Vagina (tissue), 2 donors: ENCODE measurements at places on chromosomes 6 and 20. TPM values are rescaled to one million over a fixed set of nuclear protein-coding genes. Genes with fewer than 3 reads are reported as not detected.

The ACOT13 gene
- total RNA-seq: 4.4 TPM

DNA sequence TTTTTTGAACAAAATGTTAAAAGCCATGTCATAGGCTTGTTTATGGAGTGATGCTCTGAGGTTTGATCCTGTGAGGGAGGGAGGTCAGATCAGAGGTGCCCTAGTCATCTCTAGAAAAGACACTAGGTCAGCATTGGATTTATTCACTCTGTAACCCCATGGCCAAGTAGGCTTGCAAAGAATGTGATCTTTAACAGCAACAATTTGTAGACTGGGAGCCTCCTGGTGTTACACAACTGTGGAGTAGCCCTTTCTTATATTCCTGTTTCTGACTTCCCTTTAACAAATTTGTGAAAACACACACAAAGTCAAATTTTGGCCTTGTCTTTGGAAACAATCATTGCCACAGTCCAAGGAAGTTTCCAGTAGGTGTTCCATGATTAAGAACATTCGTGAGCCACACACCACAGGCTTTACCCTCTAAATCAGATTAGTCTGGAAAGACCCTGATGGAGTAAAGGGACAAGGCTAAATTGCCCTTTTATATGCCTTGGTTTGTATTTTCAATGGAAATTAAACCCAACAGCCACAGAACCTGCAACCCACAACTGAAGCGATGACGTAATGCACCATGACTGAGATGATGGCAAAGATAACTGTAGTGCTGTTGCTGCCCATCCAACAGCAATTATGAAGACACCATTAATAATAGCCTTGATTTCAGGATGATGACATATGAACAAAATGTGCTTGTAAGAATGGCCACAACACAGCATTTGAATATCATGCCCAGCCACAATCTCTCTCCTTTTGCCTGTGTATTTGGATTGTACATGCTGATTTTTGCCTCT lies 22.1 kb downstream of the SCP2D1 start:
- no peak for DNase-seq
- no peaks in the 10 kb centered on the region for H3K27me3 ChIP-seq
- H3K36me3 ChIP-seq: no peaks in the 10 kb centered on the region

DNA sequence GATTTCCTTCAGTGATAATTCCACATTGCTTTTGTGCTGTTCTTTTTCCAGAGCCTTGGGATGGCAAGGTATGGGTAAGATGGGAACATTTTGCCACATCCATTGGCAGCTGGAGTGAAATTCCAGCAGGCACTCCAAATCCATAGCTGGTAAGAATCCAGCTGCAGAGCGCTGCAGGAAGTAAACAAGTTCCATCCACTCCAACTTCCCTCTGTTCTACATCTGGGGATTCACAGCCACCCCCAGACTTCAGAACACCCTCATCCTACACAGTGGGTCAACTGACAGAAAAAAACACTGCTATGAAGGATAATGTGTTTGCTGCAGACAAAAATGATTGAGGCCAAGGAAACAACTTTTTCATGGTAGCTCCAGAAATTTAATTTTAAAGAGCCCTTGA lies 747.8 kb downstream of the MAFB start:
- no peak overlapping the region for H3K4me3 ChIP-seq
- no peak for DNase-seq
- H3K27me3 ChIP-seq: no peaks in the 10 kb centered on the region
- no peak overlapping the region for H3K27ac ChIP-seq
- H3K4me1 ChIP-seq: peaks cover 9% of the 10 kb centered on the region

- no peak for DNase-seq
- no peaks in the 10 kb centered on the region for H3K27me3 ChIP-seq
- H3K36me3 ChIP-seq: no peaks in the 10 kb centered on the region
- H3K27ac ChIP-seq: no peak overlapping the region
These were observed 103.5 kb downstream of the ATXN1 start for GRCh38 chr6:16657768-16658167.

- DNase-seq: no peak
- H3K4me3 ChIP-seq: no peak overlapping the region
- no peaks in the 10 kb centered on the region for H3K27me3 ChIP-seq
- no peak overlapping the region for H3K27ac ChIP-seq
- H3K4me1 ChIP-seq: peaks cover 7% of the 10 kb centered on the region
These were observed 14.2 kb upstream of the LPA start for GRCh38 chr6:160678230-160678629.

DNA sequence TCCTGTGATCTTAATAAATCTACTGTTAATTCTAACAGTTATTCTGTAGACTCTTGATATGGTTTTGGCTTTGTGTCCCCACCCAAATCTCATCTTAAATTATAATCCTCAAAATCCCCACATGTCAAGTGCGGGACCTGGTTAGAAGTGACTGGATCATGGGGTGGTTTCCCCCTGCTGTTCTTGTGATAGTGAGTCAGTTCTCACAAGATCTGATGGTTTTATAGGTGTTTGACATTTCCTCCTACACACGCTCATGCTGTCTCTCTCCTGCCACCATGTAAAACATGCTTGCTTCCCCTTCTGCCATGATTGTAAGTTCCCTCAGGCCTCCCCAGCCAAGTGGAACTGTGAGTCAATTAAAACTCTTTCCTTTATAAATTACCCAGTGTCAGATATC lies 10.5 kb upstream of the EPB41L2 start:
- no peaks in the 10 kb centered on the region for H3K27me3 ChIP-seq
- no peak for DNase-seq
- H3K4me3 ChIP-seq: no peak overlapping the region
- no peaks in the 10 kb centered on the region for H3K4me1 ChIP-seq
- no peaks in the 10 kb centered on the region for H3K36me3 ChIP-seq

DNA sequence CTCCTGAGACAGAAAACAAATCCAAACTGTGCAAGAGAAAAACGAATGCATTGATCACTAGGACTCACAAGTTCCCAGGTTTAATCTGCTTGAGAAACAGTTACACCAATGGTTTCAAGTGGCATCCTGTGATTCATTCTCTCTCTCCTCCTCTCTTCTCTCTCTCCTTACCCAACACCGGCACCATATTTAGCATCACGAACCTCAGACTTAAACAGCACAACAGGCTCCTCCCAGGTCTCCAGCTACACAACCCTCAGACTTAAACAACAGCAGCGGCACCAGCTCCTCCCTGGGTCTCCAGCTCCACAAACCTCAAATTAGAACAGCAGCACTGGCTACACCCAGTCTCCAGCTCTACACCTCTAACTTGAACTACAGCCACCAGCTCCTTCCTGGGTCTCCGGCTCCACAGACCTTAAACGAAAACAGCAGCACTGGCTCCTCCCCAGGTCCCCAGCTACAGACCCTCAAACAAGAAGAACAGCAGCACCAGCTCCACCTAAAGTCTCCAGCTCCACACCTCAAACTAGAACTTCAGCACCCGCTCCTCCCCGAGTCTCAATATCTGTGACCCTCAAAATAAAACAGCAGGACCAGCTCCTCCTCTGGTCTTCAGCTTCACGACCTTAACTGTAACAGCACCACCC lies 355.9 kb downstream of the PREX1 start:
- no peak overlapping the region for H3K27ac ChIP-seq
- H3K27me3 ChIP-seq: no peaks in the 10 kb centered on the region
- DNase-seq: no peak
- H3K4me1 ChIP-seq: no peaks in the 10 kb centered on the region
- H3K36me3 ChIP-seq: no peaks in the 10 kb centered on the region

DNA sequence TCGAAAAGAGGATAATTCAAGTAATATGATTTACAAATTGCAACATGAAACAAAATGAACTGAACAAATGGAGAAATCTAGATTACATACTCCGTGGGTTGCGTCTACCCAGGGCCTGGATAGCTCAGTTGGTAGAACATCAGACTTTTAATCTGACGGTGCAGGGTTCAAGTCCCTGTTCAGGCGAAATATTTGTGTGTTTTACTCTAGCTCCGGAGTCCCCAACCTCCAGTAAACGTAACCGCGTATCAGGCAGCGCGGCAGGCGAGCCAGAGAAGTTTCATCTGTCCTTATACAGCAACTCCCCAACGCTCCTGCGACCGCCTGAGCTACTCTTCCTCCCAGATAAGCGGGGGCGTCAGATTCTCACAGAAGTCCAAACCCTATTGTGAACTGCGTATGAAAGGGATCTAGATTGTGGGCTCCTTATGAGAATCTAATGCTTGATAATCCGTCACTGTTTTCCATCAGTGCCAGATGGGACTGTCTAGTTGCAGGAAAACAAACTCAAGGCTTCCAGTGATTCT lies 176.1 kb downstream of the TRIM27 start:
- H3K27ac ChIP-seq: no peak overlapping the region
- no peaks in the 10 kb centered on the region for H3K4me1 ChIP-seq
- no peaks in the 10 kb centered on the region for H3K27me3 ChIP-seq

The HLA-DOA gene
- 30.2 TPM for total RNA-seq

- H3K27ac ChIP-seq: no peak overlapping the region
- no peak overlapping the region for H3K4me3 ChIP-seq
- no peaks in the 10 kb centered on the region for H3K4me1 ChIP-seq
- no peaks in the 10 kb centered on the region for H3K27me3 ChIP-seq
These were observed 93.8 kb upstream of the CD93 start for GRCh38 chr20:23179766-23180403.

The C6orf52 gene
- total RNA-seq: not detected

The IFNGR1 gene
- 76.6 TPM for total RNA-seq

DNA sequence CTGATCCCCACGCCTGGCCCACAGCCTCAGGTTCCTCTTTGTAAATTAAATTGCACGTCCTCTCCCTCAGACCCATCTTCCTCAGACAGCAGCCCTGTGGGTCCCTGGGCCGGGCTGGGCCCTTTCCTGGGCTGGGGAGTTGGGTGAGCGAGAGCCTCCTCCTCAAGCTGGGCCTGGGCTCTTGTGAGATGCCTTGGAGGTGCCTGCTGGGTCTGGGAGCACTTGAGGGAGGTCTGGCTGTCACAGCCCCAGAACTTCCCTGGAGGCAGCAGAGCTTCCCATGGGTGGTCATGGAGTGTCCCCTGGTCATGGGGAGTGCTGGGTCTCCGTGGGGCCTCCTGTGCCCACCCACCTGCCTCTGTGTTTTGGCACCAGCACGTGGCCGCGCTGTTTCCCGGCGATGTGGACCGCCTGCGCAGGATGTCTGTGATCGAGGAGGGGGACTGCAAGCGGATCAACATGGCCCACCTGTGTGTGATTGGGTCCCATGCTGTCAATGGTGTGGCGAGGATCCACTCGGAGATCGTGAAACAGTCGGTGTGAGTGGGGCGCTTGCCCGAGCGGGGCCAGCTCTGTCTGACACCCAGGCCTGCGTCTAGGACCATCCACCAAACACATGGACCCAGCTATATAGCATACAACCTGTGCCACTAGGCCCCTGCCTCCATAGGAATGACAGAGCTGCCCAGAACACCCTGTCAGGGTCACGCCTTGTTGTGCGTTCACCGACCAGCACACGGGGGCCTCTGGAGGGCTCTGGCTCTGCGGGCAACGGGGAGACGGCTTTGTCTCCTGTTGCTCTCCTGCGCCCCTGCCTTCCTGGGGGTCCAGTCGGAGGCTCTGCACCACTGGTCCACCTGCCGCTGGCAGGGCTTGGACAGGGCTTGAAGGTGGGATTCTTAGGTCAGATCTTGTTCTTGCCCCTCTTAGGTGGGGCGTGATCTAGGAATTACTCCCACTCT lies 33.0 kb downstream of the PYGB start:
- no peaks in the 10 kb centered on the region for H3K27me3 ChIP-seq
- no peak overlapping the region for H3K27ac ChIP-seq
- H3K36me3 ChIP-seq: peaks cover 91% of the 10 kb centered on the region
- no peak overlapping the region for H3K4me3 ChIP-seq

- H3K27ac ChIP-seq: peak overlapping the region; percentile 80
- H3K4me3 ChIP-seq: no peak overlapping the region
- DNase-seq: no peak
- no peaks in the 10 kb centered on the region for H3K27me3 ChIP-seq
- H3K36me3 ChIP-seq: no peaks in the 10 kb centered on the region
These were observed 118.0 kb downstream of the DLL1 start for GRCh38 chr6:170172825-170173256.

- no peak overlapping the region for H3K27ac ChIP-seq
- H3K4me1 ChIP-seq: peaks cover 2% of the 10 kb centered on the region
- no peak for DNase-seq
- no peak overlapping the region for H3K4me3 ChIP-seq
These were observed 67.9 kb upstream of the CLDN20 start for GRCh38 chr6:155195903-155196302.

DNA sequence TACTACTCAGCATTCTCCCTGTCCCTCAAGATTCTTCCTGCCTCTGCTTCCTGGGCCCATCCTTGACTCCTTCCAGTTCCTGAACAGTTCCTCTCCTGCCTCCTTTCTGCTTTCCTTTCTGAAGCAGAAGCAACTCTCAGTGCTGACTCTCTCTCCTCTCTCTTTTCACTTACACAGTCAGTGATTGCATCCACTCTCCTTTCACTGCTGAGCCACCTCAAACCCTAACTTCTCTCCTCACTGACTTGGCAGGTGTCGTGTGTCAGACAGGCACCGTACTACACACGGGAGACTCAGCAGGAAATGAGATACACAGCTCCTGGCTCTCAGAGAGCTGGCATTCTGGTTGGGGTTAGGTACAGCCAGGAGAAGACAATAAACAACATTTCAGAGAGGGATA lies 5.6 kb downstream of the ABHD16A start:
- H3K27me3 ChIP-seq: no peaks in the 10 kb centered on the region
- no peaks in the 10 kb centered on the region for H3K36me3 ChIP-seq
- H3K4me1 ChIP-seq: peaks cover 23% of the 10 kb centered on the region
- H3K27ac ChIP-seq: no peak overlapping the region

The HRH3 gene
- total RNA-seq: not detected

GRCh38 chr20:56587307-56588041 lies 41.6 kb upstream of the TFAP2C start:
- no peaks in the 10 kb centered on the region for H3K36me3 ChIP-seq
- no peaks in the 10 kb centered on the region for H3K4me1 ChIP-seq
- DNase-seq: no peak
- H3K27ac ChIP-seq: no peak overlapping the region
- no peak overlapping the region for H3K4me3 ChIP-seq

The TNXB gene
- 207 TPM for total RNA-seq

DNA sequence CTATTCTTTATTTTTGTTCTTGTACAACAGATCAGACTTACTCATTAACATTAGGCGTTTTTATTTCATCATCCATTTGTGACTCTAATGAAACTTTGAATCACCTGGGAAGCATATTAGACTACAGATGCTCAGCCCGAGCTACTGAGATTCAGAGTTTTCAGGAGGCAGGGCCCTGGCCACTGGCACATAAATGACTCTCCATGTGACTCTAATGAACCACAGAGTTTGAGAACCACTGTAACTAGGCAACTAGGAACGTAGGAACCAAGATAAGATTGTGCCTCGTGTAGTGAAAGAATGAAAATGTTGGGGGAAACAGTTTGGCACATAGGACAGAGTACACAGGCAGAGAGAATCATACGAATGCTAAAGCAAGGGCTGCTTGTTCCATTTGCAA lies 405.9 kb upstream of the BTBD3 start:
- no peaks in the 10 kb centered on the region for H3K27me3 ChIP-seq
- no peaks in the 10 kb centered on the region for H3K4me1 ChIP-seq
- DNase-seq: no peak
- no peak overlapping the region for H3K4me3 ChIP-seq
- H3K27ac ChIP-seq: no peak overlapping the region
- H3K36me3 ChIP-seq: no peaks in the 10 kb centered on the region

DNA sequence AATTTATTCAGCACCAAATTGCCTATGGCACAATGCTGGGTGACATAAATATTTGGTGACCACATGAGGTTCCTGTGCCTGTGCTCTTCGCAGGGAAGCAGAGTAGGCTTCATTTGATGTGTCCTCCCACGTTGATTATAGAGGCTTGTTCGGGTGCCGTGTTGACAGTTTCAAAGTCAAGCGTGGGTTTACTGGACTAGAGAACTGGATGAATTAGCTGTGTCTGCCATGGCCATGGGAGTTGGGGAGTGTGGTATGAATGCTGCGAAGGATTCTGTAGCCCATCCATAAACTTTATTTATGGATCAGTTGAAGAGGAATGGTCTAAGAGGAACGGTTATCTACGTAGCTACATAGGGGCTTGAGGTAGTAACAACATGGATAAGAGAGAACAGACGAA lies 11.0 kb downstream of the CD109 start:
- no peaks in the 10 kb centered on the region for H3K27me3 ChIP-seq
- no peak for DNase-seq
- H3K4me1 ChIP-seq: peaks cover 36% of the 10 kb centered on the region
- no peak overlapping the region for H3K27ac ChIP-seq
- no peaks in the 10 kb centered on the region for H3K36me3 ChIP-seq
